ENCODE measurements at places on chromosomes 3 and 15. TPM values are rescaled to one million over a fixed set of nuclear protein-coding genes. Genes with fewer than 3 reads are reported as not detected.

The SLC25A36 gene
- 149 TPM for total RNA-seq

The ADAMTS9 gene
- total RNA-seq: 420 TPM

The TRH gene
- total RNA-seq: not detected

The XIRP1 gene
- not detected for total RNA-seq

The C3orf70 gene
- 22.7 TPM for total RNA-seq

The ARHGAP31 gene
- total RNA-seq: 33.6 TPM

The GOLGA8H gene
- total RNA-seq: 0.68 TPM

The LRCH3 gene
- 66.7 TPM for total RNA-seq

The CPLX3 gene
- not detected for total RNA-seq

The SLC49A4 gene
- total RNA-seq: 17.4 TPM

The MLH1 gene
- total RNA-seq: 75.6 TPM

The CFAP44 gene
- 9.9 TPM for total RNA-seq

The GP9 gene
- not detected for total RNA-seq
